ENCODE measurements at places on chromosomes 3 and 15.

DNA sequence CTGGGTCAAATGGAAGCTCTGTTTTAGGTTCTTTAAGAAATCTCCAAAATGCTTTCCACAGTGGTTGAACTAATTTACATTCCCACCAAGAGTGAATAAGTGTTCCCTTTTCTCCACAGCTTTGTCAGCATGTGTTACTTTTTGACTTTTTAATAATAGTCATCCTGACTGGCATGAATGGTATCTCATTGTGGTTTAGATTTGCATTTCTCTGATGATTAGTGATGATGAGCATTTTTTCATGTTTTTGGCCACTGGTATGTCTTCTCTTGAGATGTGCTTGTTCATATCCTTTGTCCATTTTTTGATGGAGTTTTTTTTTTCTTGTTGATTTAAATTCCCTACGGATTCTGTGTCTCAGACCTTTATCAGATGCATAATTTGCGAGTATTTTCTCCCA lies 745.0 kb upstream of the BCHE start:
- peak; percentile 87 for DNase-seq

DNA sequence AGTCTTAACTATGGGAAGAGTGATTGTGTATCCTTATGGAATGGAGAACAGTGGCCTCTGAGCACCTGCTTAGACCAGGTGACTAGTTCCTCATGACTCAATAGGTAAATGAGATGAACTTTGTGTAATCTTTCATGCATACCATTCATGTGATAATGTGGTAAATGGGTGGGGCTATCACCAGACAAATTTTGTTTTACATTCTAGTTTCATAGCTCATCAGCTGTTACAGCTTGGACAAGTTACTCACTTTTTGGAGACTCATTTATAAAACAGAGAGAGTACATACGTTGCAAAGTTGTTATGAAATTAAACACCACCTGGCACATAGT lies 103.7 kb upstream of the TGFBR2 start:
- DNase-seq: peak; percentile 32

- no peak for DNase-seq
These were observed 222.6 kb downstream of the PDCD6IP start for GRCh38 chr3:34020726-34021680.

DNA sequence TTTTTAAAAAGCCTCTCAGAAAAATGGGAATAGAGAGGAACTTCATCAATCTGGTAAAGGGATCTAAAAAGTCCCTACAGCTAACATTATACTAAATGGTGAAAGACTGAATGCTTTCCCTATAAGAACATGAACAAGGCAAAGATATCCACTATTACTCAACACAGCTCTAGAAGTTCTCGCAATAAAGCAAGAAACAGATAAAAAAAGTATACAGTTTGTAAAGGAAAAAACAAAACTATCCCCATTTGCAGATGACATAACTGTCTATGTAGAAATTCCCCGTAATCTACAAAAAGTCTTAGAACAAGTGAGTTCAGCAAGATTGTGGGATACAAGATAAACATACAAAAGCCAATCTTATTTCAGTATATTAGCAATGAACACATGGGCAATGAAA lies 15.4 kb downstream of the EDC3 start:
- no peak for DNase-seq

- DNase-seq: no peak
These were observed 80.2 kb downstream of the RAB11A start for GRCh38 chr15:65949491-65949890.

- peak; percentile 34 for DNase-seq
These were observed 108.5 kb downstream of the PLCL2 start for GRCh38 chr3:16993227-16993626.

- DNase-seq: peak; percentile 88
These were observed 200.3 kb upstream of the IL12A start for GRCh38 chr3:159788291-159788690.

DNA sequence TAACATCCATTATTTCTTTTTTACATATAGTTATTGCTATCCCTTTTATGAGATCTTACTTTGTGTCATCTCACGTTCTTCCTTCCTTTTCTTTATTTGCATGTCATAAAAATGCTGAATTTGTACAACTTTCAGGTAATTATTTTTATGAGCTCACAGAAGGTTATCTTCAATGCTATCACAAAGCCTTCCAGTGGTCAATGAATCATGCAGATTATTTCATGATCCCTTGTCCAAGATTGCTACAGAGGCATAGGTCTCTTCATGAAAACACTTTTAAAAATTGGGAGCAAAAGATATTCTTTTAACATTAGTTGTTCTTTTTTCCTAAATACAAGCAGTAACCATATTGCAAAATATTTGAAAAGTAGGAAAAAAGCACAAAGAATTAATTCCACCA lies 880.1 kb upstream of the NR2F2 start:
- no peak for DNase-seq

- DNase-seq: no peak
These were observed 22.9 kb downstream of the SHF start for GRCh38 chr15:45164914-45165313.

GRCh38 chr3:45985532-45986302 lies 9.9 kb downstream of the FYCO1 start:
- DNase-seq: no peak

DNA sequence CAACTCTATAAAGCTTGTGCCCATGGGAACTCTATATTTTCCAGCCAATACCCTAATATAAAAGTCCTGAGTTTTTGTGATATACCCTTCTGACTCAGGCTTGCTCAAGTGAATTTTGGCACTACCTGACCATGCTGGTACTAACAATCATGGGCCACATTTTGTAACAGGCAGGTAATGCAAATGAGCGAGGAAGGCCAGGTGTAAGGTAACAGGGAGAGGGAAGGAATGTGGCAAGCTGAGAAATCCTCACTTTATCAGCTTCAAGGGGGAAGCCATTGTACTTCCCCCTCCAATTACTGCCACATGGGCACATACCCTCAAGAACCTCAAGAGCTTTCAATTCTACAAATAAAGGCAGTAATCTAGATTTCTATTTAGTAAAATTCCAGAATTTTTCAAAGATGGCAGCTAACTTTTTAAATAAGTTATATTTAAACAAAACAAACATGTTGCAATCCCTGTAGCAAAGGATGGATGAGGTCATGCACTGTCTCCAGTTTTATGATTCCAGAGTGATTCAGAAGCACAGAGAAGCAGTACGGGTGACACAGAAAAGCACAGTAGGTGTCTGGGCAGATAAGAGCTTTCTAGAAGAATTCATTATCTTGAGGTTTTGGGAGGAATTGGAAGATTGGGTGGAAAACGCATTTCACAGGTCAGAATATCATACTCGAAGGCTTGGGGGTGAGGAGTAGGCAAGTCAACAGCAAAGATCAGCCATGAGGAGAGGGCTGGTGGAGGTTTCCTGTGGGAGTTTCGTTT lies 87.6 kb downstream of the FOXP1 start:
- DNase-seq: peak; percentile 93

GRCh38 chr15:51380999-51381806 lies 39.7 kb downstream of the GLDN start:
- peak; percentile 78 for DNase-seq

DNA sequence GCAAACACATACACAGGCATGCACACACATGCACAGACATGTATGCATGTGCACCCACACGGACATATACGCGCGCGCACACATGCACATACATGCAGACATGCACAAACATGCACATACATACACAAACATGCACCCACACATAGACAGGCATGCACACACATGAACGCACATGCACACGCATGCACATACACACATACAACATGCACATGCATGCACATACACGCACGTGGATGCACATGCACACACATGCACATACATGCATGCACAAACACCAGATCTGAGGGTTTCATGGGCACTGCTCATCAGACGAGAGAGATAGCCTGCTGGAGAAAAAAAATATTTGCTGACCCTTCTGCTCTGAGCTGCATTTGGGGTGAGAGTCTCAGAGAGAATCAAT lies 31.7 kb upstream of the NTRK3 start:
- DNase-seq: no peak

DNA sequence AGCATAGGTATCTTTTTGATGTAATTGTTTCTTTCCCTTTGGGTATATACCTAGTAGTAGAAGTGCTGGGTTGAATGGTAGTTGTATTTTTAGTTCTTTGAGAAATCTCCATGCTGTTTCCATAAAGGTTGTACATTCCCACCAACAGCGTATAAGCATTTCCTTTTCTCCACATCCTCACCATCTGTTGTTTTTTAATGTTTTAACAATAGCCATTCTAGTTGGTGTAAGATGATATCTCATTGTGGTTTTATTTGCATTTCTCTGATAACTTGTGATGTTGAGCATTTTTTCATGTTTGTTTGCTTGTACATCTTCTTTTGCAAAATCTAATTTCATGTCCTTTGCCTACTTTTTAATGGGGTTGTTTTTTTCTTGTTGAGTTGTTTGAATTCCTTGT lies 80.0 kb upstream of the TMC3 start:
- no peak for DNase-seq

DNA sequence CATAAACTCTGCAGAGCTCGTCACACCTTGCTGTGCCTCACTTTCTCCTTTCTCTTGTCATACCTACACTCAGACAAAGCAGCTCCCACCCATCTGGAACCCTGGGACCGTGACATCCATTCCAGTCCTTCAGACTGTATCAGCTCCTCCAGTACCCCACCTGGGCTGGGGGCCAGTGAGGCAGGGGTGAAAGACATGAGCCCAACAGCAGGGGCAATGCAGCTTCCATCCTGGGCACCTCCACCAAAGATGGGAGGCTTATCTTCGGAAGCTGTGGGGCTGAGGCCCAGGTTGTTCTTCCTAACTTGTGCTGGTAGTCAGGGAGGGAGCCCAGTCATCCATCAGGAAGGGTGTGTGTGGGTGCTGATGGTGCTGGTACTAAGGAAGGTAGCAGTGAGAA lies 109.2 kb downstream of the EEFSEC start:
- no peak for DNase-seq

GRCh38 chr3:14278265-14278798 lies 99.7 kb downstream of the LSM3 start:
- no peak for DNase-seq

DNA sequence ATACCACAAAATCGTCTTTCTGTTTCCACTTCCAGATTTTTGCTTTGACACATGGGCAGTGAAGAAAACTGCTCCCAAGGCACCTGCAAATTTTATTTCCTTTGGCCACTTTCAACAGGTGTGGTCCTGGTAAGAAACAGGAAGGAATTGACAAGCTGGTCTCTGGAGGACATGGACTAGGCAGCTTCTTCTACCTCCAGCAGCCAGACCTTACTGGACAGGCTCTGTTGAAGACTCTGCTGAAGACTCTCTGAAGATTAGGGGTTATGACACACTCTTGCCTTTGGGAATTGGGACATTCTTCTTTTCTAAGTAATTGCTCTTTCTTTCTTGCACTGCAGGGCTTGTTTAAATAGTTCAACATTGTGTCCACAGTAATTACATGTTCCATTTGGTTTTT lies 147.7 kb upstream of the DCBLD2 start:
- peak; percentile 8 for DNase-seq

GRCh38 chr3:64264501-64265109 lies 39.3 kb upstream of the PRICKLE2 start:
- DNase-seq: no peak

DNA sequence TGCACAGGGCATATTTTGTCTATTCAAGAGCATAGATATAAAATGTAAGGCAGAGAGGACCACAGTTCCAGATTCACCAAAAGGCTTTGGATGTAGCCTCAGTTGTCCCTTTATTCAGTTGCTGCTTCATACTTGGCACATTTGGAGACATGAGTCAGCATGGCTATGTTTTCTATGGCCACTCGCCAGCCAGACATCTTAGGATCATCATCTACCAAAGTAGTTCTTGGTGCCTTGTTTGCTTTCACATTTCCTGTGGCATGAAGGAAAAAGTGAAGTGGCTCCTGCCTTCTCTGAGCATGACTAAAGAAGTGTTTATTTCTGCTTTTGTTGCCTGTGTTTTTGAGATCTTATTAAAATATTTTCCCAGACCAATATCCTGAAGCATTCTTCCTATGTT lies 7.2 kb downstream of the SUSD5 start:
- DNase-seq: peak; percentile 86

DNA sequence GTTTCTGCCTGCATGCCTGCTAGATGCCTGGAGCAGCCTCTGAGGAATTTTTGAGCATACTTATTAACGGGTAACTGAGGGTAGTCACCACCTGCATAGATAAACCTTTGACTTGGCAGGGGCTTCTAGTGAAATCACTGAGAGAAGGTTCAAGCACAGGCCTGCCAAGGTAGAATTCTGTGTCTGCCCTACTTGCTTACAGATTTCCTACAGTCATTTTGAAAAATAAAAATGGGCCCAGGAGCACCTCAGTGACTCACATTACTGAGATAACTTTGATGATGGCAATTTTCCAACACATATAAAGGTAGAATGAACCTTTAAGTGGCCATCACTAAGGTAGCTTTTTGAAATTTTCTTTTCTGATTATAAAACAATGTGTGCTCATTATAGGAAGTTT lies 10.8 kb downstream of the CRTAP start:
- DNase-seq: no peak

DNA sequence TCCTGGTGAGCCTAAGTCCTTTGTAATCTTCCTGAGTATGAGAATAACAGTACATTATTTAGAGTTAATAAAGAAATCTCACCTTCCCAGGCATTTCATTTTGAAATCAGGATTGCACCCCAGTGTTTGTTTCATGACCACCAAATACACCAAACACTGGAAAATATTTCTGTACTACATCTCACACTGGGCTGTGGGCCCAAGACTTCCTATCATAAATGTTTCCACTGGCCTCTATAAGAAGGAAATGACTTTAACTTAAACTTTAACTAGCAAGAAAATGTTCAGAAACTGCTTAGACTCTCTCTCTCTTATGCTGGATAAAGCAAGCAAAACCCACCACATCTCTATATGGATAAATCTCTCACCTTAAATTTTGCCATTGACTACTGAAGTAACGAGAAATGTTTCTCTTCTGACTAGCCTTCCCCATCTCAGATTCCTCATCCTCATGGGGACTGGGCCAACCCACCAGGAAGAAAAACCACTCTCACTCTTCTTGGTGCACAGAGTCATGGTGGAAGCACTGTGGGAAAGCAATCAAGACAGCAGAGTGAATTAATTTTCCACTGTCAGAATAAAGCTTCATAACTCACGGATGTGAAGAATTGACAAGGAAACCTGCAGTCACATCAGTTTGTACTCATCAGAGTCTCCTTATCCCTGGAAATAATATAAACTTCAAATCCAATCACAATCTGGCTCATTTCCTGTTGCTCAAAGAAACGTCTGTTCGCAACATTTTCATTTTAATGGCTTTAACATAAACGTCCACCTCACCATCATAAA lies 859.6 kb downstream of the EPHA3 start:
- DNase-seq: no peak

- no peak for DNase-seq
These were observed 177.9 kb upstream of the SOX2 start for GRCh38 chr3:181533811-181534210.

DNA sequence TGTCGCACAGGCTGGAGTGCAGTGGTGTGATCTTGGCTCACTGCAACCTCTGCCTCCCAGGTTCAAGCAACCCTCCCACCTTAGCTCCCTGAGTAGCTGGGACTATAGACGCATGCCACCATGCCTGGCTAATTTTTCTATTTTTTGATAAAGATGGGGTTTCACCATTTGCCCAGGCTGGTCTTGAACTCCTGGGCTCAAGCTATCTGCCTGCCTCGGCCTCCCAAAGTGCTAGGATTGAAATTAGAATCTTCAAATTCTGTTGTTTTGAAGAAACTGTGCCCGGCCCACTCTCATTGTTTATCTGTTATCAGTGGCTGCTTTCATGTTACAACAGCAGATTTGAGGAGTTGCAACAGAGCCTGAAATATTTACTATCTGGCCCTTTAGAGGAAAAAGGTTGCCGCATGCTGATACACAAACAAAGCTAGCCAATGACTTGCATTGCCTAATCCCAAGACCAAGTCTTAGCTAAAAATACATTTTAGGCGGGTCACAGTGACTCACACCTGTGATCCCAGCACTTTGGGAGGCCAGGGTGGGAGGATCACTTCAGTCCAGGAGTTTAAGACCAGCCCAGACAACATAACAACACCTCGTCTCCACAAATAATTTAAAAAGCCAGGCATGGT lies 43.2 kb upstream of the PPP4R2 start:
- no peak for DNase-seq
